ENCODE measurements at places on chromosomes 3 and 15. TPM values are rescaled to one million over a fixed set of nuclear protein-coding genes. Genes with fewer than 3 reads are reported as not detected.

CHRNA5 gene
- 0.27 TPM for total RNA-seq

ULK4 gene
- 28.7 TPM for total RNA-seq

DNA sequence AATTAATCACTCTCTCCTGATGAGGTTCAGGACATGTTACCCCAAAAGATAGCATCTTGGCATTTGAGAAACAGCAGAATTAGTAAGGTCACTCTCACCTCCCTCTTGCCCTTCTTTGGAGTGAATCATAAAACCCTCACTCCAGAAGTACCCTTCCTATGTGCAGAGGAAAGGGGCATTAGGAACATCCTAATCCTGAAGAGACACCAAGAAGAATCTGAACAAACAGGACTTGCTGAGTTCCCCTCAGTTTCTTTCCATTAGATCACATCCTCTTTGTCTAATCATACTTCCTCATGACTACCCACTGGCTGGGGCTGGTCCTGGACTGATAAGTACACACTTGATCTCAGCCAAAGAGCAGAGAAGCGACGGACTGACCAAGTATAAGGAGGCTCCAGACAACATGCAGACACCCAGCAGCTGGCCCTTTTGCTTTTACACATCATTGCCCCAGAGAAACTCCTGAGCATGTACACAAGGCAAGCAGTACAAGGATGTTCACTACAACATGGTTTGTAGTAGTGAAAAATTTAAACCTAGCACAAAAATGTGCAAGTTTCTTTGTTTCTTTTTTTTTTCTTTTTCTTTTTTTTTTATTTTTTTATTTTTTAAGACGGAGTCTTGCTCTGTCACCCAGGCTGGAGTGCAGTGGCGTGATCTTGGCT is 15.0 kb upstream of the TM6SF1 start:
- no peaks in the 10 kb centered on the region for H3K36me3 ChIP-seq
- H3K27me3 ChIP-seq, result no peaks in the 10 kb centered on the region
- no peak overlapping the region for H3K4me3 ChIP-seq
- DNase-seq, result no peak
- H3K27ac ChIP-seq, result no peak overlapping the region
- no peaks in the 10 kb centered on the region for H3K4me1 ChIP-seq

DNA sequence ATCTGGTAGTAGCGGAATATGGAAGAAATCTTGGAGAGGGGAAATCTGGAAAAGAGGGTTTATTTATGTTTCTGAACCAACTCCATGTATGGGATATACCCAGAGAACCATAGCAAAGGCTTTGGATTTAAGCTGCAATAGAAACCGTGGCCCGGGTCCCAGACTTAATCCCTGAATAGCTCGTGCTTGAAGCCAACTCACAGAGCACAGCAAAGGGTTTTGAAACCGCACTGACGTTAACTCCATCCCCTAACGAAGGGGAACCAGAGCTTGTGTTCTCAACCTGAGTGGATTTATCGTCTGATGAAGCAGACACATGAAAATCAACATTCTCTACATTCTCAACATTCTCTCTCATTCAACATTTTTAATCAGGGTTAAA is 154.6 kb downstream of the APBA2 start:
- H3K27me3 ChIP-seq, result no peaks in the 10 kb centered on the region
- H3K4me1 ChIP-seq, result peaks cover 15% of the 10 kb centered on the region
- H3K36me3 ChIP-seq, result no peaks in the 10 kb centered on the region
- DNase-seq, result no peak
- no peak overlapping the region for H3K4me3 ChIP-seq

DNA sequence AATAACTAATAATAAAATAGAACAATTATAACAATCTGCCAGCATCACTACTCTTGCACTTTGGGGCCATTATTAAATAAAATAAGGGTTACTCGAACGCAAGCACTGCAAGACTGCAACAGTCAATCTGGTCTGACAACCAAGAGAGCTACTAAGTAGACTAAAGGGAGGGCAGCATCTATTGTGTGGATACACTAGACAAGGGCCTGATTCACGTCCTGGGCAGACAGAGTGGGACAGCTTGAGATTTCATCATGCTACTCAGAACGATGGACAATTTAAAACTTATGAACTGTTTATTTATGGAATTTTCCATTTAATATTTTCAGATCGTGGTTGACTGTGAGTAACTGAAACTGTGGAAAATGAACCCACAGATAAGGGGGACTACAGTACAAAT is 39.5 kb downstream of the TNIK start:
- no peak for DNase-seq
- no peaks in the 10 kb centered on the region for H3K36me3 ChIP-seq
- peaks cover 9% of the 10 kb centered on the region for H3K4me1 ChIP-seq
- H3K27me3 ChIP-seq, result no peaks in the 10 kb centered on the region
- no peak overlapping the region for H3K4me3 ChIP-seq
- no peak overlapping the region for H3K27ac ChIP-seq

DNA sequence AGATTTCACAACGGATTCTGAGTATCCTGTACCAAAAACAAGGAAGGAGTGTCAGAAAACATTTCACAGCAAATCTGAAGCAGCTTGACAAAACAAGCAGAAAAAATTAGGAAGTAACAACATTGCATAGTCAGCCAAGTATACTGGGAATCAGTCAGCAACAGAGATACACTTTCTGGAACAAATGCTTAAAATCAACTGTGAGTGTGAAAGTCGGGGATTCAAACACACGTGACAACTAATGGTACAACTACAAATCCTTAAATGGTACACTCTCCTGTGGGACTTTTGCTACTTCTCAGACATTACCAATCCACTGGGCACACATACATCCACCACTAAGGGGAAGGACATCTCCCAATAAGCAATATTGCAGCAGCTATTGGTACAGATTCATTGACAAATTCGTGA is 296.6 kb upstream of the MME start:
- H3K4me1 ChIP-seq, result no peaks in the 10 kb centered on the region
- DNase-seq, result no peak
- H3K27me3 ChIP-seq, result no peaks in the 10 kb centered on the region
- no peaks in the 10 kb centered on the region for H3K36me3 ChIP-seq

DNA sequence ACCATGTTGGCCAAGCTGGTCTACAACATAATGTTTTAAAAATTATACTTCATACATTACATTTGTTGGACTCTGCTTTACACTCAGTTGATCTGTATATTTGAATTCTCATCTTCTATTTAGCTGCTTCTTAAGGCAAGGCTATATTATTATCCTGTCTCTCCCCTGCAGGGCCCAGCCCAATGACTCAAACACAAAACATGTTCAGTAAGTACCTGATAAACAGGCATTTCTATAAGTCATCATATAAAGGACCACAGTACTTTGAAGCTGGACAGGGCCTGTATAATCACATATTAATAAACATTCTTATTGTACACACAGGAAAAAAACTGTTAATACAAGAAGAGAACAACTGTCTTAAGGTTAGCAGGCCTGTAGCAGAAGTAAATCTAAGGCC is 36.2 kb downstream of the NGLY1 start:
- no peak overlapping the region for H3K4me3 ChIP-seq
- no peaks in the 10 kb centered on the region for H3K27me3 ChIP-seq
- DNase-seq, result no peak
- H3K27ac ChIP-seq, result no peak overlapping the region

DNA sequence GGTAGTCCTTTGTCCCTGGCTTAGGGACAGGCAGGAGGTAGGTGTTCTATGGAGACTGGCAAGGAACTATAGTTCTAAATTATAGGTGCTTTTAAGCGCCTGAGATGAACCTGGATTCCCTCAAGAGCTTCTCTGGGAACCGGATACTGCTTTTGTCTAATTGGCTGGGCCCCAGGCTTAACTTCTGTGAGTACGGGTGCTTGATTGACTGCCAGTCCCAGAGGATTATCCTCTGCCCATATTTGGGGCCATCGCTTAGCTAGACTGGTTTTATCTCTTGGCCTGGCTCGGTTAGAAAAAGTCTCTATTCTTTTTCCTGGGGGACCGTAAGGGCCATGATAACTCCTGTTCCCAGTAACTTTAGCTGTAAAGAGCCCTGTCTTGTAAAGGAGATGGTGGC is 339.1 kb downstream of the KCNH8 start:
- no peak overlapping the region for H3K4me3 ChIP-seq
- no peaks in the 10 kb centered on the region for H3K4me1 ChIP-seq
- DNase-seq, result no peak
- H3K27me3 ChIP-seq, result no peaks in the 10 kb centered on the region
- H3K27ac ChIP-seq, result no peak overlapping the region
- no peaks in the 10 kb centered on the region for H3K36me3 ChIP-seq

PEX5L gene
- not detected for total RNA-seq

KCTD6 gene
- 14.5 TPM for total RNA-seq
